ENCODE measurements at places on chromosomes 12 and 14.

DNA sequence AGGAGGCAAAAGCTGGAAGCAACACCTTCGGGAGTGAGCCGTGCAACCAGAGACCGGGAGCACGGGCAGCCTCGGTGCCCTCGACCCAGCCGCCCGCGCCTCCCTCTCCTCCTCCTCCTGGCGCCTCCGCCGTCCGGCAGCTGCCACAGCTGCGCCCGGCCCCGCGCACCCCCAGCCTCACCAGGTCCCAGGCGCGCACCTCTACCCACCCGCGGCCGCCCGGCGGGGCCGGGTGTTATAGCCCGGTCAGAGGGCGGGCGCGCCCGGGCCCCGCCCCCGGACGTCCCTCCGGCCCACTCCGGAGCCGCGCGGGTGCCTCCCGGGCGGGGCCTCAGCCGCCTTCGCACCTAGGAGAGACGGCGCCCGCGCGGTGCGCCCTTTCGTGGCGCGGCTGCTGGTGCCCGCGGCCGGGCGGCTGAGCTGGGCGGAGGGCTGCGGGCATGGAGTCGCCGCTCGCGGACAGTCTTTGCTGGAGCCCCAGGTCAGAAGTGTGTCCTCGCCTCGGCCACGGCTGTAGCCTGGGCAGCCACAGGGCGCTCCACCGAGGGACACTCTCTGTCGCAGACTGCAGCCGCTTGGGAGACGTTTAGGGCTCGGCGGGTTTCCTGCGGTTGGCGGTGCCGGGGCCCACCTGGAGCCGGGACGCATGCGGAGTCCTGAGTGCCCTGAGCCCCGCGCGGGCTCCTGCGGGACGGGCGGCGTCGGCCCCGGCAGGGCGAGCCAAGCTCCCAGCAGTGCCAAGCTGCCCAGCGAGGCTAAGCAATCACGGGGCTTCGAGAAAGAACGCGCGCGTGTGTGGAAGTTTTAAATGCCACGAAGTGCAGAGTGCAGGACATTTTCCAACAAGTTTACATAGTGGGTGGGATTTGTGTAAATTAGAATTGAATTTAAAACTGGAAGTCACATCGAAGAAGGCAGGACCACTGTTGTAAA, at the start of gene CPM:
Gene CPM, minus strand, starts transcription at position 211 of the 933 bp plus-strand sequence. CDS start 334 bp downstream, outside the sequence.
- peak; percentile 85 for DNase-seq

- peak; percentile 38 for DNase-seq
These were observed 110.4 kb downstream of the ZFP36L1 start for GRCh38 chr14:68682166-68683103.

DNA sequence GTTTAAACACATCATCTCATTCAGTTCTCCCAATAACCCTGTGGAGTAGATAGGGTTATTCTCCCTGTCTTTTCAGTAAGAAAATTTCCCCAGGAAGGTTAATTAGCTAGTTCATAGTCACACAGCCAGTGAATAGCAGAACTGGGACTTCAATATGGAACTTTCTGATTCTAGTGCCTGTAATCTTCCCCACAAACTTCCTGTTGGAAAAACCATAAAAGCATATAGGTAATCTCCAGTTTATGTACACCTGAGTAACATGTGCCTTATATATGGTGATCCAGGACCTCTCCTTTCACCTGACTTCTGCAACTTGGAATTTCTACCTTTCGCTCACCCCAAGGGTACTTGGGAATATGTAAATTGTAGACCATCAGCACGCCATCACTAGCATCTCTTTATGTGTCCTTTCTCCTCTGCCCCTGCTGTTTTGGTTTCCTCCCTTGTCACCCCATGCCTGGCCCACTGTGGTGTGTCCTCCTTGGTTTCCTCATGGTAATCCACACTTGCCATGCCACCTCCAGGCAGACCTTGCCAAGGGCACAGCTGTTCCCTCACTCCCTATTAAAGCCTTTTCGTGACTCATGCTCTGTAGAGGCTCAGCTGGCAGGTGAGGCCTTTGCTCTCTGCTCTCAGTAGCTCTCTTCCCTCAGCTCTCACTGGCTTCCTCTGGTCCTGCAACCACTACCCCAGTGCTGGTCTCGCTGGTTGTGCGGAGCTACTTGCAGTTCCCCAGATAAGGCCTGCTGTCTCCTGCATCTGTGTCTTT, 16.7 kb downstream of the TBC1D30 start:
- DNase-seq: peak; percentile 53

DNA sequence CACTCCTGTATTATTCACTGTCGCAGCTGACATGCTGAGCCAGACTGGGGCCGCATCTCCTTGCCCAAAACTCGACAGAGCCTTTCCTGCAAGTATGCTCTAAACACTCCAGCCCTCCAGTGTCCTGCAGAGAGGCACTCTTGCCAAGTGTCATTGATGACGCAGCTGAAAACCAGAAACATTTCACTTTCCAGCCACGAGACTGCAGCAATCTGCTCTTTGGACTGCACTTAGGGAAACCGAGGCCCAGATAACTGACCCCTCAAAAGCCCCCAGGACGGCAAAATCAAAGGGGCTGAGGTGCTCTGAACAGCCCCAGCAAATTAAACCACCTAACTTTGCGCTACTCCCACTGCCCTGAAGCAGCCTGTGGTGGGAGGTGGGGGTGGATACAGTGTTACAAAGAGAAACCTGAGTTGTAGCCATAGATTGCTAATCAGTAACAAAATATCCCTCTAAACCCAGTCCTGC, 2.6 kb downstream of the CCDC85C start:
- DNase-seq: peak; percentile 54

- no peak for DNase-seq
These were observed 173.7 kb upstream of the TMPO start for GRCh38 chr12:98341732-98342131.

GRCh38 chr14:87407344-87407743, 585.6 kb downstream of the GALC start:
- no peak for DNase-seq

GRCh38 chr12:851913-852312, 97.6 kb downstream of the RAD52 start:
- DNase-seq: no peak

DNA sequence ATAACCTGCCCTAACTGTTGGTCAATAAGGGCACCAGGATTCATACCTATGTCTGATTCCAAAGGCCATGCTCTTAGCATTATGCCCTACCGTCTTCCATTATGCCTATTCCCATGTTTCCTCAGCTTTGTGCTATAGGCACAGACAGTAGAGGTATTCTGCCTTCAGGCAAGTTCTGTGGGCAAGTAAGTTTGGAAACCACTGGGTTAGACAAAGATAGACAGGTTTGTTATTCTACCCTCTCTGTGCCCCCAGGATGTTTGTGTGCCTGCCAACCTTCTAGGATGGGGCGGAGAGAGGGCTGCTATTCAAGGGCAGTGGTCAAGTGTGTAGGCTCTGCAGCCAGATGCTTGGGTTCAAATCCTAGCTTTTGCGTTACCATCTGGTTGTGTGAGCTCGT, 4.6 kb downstream of the RAPGEF3 start:
- no peak for DNase-seq

GRCh38 chr12:4819654-4820053, 90.1 kb upstream of the KCNA1 start:
- no peak for DNase-seq

DNA sequence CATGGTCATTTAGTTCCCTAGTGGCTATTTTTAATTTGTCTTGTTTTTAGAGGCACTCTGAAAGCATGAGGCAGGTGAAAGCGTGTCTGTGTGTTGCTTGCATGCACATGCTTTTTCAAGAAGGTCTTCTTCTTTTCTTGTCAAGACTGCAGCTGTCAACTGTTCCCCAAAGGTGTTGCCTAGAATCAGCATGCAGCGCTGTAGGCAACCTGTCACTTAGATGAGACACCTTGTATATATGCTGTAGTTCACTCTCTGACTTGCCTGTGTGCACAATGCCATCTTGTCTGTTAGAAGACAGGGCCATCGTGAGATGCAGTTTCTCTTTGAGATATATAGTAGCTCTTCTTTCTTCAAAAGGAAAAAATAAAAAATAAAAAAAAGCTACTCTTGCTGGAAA, 885.7 kb downstream of the DIO2 start:
- no peak for DNase-seq

- DNase-seq: peak; percentile 17
These were observed 2.5 kb downstream of the SCN8A start for GRCh38 chr12:51593539-51593938.

DNA sequence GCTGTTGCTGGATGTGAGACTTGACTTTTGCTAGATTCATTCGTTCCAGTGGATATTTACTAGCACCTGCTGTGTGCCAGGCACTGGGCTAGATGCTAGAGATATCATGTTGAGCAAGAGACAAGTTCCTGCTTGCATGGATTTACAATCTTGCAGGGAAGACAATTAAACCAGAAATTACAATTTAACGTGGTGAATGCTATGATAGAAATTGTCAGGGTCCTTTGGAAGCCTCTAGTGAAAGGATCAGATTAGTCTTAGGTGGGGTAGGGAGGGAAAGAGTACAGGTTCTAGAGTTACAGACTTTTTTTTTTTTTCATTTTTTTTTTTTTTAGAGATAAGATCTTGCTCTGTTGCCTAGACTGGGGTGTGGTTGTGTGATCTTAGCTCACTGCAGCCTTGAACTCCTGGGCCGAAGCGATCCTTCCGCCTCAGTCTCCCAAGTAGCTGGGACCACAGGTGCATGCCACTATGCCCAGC, 36.7 kb downstream of the SPATS2 start:
- DNase-seq: no peak

DNA sequence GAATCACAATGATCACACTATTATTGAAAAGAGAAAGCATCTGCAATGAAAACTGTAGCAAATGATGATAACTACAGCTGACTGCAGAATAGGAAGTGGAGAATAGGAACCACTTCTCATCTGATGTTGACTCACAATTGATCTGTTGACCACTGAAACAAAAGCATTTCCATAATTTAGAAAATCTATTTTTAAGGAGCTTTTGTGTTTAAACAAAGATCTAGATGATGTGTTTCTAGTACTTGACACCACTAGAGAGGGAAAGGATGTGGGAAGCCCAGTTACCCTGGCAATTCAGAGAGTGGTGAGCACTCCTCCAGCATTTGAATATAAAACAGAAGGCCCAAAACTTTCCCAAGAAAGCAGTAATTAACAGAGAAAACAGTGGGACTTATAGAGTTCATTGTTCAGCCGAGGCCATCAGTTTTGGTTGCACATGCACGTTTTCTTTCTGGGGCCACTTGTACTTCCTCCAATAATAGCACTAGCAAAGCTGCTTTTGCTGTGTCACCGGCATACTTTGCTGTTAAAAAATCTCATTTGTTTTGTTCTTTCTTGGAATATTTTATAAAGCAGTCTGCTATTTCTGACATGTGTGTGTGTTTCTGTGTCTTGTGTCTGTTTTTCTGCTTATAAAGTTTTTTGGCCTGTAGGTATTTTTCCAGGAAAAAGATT, 76.1 kb upstream of the HECTD1 start:
- no peak for DNase-seq

- DNase-seq: no peak
These were observed 1.4 kb downstream of the ZFYVE1 start for GRCh38 chr14:73025544-73025943.

DNA sequence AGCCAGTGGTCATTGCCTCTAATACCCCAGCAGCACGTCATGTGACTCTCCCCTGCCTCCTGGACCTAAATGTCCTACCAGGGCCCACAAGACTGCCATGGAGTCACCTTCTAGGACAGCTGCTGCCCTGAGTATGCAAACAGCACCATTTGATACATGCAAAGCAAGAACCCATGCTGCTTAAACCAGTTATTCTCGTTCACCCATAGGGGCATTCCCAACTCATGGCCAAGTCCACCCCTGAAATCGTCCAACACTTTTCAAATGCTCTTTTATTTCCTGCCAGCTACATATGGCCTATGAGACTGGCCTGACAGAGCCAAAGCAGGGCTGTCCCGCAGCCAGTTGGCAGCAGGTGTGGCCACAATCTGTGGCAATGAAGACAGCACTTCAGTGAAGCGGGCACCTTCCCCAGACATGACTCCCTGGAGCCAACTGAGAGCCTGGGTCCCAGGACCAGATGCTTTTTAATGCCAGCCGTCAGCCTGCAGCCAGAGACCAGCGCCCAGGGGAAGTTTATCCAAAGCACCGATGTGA, 99.9 kb downstream of the BCAT1 start:
- DNase-seq: no peak

GRCh38 chr12:58633479-58633878, 286.8 kb downstream of the LRIG3 start:
- no peak for DNase-seq

GRCh38 chr14:78902010-78902623, 731.9 kb downstream of the NRXN3 start:
- DNase-seq: peak; percentile 15

DNA sequence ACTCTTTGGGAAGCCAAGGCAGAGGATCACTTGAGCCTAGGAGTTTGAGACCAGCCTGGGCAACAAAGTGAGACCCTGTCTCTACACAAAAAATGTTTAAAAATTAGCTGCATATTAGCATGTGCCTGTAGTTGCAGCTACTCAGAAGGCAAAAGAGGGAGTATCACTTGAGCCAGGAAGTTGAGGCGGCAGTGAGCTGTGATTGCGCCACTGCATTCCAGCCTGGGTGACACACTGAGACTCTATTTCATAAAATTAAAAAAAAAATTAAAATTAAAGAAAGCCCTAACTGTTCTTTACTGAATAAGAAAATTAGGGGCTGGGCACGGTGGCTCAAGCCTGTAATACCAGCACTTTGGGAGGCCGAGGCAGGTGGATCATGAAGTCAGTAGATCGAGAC, 27.0 kb downstream of the SENP1 start:
- DNase-seq: no peak

GRCh38 chr12:110312581-110313360, 31.7 kb downstream of the ATP2A2 start:
- no peak for DNase-seq

GRCh38 chr12:66309606-66310005, 7.3 kb downstream of the HELB start:
- no peak for DNase-seq

DNA sequence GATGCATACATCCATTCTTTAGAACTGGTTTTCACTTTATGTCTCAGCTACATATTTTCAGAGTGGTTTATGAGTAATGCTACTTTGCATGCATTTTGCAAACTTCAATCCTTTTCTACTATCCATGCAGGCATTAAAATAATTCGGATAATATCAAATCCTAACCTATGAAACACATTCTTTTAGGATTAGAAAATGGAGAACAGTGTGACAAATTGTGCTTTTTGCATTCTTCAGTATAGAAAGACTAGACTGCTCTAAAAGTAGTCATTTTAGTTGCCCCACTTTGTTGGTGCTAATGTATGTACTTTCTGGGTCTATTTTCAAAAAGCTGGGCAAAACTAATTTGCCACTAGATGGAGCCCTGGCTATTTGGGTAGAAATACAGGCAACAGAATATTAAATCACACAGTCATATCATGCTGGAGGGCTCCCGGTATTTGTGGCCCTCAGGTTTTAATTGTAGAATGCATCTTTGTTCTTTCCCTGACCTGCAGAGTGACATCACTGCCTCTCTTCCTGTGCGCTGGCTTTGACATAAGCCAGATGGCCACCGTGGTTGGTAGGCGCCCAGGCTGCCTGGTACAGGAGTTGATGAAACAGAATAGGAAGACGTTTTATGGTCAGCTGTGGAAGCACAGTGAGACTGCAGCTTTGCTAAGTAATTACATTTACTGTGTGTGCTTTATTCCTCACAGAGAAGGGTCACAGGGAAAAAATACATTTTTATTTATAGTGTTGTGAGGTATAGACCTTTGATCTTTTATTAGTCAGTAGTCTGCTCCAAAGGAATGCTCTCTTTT, 28.1 kb downstream of the MSRB3 start:
- peak; percentile 48 for DNase-seq

GRCh38 chr14:25552826-25553225, 502.9 kb upstream of the STXBP6 start:
- DNase-seq: no peak

- DNase-seq: no peak
These were observed 1.5 kb upstream of the STAT6 start for GRCh38 chr12:57112492-57113294.

GRCh38 chr12:112031472-112031871, 18.2 kb downstream of the ERP29 start:
- no peak for DNase-seq
